ENCODE measurements at places on chromosomes 2 and 18.

DNA sequence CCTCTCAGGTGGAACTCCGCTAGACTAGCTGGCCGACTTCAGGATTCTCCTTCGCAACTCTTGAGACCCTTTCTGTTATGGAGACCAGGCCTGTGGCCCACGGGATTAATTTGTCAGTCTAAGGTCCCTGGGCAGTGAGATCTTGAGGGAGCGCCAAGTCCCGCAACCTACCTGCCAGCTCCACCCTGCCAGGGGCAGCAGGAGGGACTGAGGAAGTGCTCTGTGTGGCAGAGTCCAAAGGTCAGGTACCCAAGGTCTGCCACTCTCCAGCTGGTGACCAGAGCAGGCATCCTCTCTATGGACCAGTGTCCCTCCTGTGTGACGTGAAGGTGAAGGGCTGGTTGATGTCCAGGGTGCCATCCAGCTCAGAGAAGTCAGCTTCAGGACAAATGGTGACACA, 4.3 kb upstream of the SPATA3 start:
- DNase-seq: no peak

GRCh38 chr18:46676182-46676835, 19.3 kb upstream of the LOXHD1 start:
- DNase-seq: no peak

GRCh38 chr2:10495311-10495987, 47.3 kb upstream of the ODC1 start:
- DNase-seq: no peak

DNA sequence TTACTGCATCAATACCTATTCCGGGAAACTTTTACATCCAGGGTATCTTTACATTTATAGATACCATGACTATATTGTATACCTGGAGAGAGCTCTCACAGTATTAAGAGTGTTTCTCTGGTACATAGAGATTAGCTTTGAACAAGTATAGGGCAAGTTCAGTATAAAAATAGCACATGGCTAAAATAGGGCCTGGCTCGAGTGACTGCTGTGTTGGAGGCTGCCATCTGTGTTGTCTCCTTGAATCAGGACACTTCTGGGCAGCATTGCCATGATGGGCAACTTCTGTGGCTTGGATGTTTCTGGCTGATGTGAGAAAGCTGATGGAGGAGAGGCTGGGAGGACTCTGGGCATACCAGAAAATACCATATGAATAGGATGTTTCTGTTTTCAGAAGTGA, 18.7 kb downstream of the ARHGAP28 start:
- DNase-seq: no peak

- DNase-seq: no peak
Observed at GRCh38 chr18:35410561-35410960, 33.4 kb upstream of the ZNF396 start.

DNA sequence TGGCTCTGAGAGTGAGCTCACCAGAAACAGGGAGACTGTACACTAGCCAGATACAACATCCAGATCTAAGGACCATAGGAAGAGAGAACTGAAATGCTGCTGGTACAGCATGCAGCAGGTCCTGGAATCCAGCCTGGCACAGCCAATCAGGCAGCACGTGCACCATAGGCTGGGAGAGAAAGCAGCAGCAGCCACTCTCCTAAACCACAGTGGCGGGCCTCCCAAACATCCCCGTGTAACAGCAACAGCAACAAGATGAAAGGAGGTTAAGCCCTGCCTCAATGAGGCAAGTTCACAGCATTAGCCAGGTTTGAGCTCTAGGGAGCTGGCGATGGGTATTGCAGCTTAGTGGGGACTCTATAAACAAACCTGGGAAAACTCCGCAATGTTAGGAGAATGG, 192.0 kb downstream of the EPHA4 start:
- DNase-seq: no peak

DNA sequence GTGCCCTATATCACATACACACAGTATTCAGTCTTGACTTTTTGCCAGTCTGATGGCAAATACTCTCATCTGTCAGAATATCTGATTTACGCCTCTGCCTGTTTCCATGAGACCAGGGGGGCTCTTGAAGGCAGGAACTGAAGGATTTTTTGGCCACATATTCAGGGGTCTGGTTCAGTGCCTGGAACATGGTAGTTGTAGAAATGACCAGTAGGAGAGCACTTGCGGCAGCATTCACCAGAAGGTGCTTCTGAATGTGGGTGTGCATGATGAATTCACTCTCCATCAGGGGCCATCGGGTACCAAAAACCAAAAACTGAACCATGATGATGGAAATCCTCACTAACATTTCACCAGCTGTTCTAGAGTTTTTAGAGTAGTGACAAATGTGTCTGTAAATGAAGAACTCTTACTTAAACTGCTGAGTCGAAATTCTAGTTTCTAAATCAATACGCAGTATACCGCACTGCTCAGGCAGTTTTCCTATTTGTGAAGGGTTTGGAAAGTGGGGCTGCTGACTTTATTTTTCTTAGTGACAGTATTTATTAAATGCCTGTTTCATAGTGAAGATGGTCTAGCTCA, 54.6 kb downstream of the MERTK start:
- no peak for DNase-seq

- no peak for DNase-seq
Observed at GRCh38 chr2:187313831-187314230, 134.2 kb downstream of the CALCRL start.

- DNase-seq: no peak
Observed at GRCh38 chr2:70046534-70046933, 40.7 kb upstream of the PCBP1 start.

- DNase-seq: no peak
Observed at GRCh38 chr18:26435415-26436095, 112.8 kb downstream of the KCTD1 start.

GRCh38 chr2:225797394-225797793, 397.9 kb downstream of the NYAP2 start:
- no peak for DNase-seq

- DNase-seq: no peak
Observed at GRCh38 chr2:105567996-105568494, 169.2 kb upstream of the FHL2 start.

- no peak for DNase-seq
Observed at GRCh38 chr18:78871618-78872017, 108.0 kb upstream of the SALL3 start.

DNA sequence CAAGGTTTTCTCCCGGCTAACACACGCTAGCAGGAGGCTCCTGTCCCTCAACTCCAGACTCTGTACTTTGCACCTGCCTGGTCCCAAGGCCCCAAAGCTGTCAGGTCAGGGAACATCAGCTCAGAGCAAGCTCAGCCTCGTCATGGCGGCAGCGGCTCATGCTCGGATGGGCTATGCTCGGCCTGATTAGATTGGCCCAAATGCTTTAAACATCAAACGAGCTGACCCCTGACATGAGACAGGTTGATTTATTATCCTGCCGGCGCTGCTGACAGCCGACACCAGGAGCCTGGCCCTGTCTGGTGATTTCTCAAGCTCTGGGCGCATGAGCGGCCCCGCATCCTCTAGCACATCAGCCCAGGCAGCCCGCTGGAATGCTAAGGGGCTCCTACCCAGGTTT, 436.4 kb downstream of the EIPR1 start:
- no peak for DNase-seq

- no peak for DNase-seq
Observed at GRCh38 chr2:96642564-96643360, at the start of gene FER1L5. TSS of gene FER1L5 (plus strand) at chr2:96642764. CDS start at chr2:96642837, 73 bp downstream.

DNA sequence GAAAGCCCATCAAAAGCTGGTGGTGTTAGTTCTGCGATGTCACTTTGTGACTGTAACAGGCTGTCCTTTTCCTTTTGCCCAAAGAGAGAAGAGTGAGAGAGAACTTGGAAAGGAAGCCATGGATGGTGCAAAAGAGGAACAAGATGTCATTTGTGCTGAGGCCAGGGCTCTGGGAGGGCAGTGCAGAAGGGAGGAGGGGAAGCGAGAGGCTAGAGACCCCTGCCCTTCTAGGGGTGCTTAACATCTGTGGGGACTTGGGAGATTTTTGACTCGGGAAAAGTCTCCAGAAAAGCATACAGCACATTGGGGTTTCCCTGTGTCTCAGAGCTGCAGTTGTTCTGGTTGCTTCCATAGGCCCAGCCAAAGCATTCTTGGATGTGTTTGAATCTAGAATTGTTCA, 49.6 kb downstream of the ZBTB7C start:
- no peak for DNase-seq

DNA sequence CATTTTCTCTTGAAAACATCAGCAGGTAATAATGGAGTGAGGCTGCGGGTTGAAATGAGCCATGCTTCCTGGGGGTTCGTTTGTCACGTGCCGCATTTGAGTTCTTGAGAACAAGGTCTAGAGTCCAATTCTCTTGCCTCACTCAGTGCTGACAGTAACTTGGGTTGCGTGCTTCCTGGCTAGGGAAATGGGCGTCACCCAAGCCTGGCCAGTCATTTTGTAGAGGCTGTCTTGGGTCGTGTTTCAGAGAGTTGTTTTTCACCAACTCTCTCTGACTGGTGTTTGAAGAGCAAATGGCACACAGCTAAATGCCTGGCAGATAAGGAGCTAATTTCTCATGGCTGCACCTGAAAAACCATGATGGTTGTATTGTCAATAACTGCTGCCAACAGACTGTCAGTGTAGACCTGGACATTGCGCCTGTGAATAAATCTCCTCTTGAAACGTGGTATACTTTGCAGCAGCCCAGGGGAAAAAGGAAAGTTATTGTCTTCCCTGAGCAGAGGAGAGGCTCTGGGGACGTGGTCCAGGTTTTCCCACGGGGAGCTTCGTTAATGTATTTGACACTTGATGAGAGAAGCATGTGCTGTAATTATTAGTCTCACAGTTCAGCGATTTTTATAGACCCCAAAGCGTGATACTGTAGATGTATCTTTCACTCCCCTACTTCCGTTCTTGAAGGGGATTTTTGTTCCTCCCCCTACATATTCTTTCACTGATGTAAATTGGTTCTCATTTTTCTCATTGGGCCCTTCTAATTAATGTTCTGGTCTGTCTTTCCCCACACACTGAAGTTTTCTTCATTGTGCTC, 196.0 kb downstream of the FHOD3 start:
- DNase-seq: no peak

DNA sequence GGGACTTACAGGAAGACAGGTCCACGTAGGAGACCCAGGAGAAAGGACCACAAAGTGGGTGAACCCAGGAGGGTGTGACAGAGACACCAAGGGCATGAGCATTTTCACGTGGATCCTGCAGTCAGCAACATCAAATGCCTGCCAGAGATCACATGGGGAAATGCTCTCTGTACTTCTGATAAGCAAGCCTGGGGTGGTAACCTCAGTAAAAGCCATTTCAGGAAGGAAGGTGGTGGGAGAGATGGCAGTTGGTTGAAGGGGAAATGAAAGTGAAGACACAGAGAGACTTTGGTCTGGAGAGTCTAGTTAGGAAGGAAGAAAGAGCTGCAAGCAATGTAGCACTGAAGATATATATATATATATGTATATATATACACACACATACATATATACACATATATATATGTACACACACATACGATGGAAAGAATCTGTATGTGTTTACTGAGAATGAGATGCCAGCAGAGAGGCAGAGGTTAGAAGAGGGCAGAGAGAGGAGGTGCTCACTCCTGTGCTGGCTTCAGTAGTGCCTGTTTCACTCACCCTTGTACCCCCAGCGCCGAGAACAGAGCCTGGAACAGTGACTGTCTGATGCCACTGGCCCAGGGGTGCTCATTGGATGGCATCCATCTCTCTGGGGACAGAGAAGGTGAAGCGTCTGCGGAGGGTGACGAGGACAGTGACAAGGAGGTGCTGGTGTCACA, 314.9 kb downstream of the AFF3 start:
- no peak for DNase-seq

- no peak for DNase-seq
Observed at GRCh38 chr2:233178994-233179847, 72.3 kb upstream of the ATG16L1 start.

GRCh38 chr2:21367421-21367820, 243.7 kb downstream of the TDRD15 start:
- no peak for DNase-seq

DNA sequence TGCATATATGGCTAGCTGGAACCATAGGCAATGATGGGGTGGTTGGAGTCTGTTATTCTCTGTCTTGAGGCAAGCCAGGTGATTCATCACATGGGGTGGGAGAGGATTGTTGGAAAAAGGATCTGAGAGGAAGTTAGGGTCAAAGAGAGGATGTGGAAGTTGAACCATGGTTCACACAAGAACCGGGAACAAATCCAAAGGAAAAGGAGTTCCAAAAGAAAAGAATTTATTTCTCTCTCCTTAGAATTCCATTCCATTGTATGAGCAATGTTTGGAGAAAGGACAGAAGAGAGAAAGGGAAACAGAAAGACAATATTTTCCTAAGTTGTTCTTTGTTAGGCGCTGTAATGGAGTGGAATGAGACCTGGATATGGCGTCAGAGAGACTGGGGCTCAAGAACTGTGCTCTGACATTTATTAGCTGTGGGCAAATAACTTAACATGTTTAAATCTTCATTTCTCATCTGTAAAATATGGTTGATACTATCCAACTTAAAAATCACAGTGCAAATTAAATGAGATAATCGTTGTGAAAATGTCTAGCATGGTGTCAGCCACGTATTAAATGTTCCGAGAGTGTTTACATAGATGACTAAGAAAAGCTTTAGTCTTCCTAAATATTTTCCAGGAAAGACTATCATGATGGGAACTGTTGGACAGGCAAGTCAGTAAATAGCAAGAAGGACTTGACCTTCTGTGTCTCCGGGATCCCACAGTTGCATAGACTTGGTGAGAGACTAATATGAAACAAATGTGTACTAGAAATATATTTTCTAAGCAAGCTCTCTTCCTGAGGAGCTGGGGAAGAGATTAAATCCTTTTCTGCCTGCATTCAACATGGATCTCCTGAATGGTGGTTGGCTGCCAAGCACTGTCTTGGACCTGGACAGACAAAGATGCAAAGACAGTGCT, 71.4 kb downstream of the TRIB2 start:
- DNase-seq: no peak

DNA sequence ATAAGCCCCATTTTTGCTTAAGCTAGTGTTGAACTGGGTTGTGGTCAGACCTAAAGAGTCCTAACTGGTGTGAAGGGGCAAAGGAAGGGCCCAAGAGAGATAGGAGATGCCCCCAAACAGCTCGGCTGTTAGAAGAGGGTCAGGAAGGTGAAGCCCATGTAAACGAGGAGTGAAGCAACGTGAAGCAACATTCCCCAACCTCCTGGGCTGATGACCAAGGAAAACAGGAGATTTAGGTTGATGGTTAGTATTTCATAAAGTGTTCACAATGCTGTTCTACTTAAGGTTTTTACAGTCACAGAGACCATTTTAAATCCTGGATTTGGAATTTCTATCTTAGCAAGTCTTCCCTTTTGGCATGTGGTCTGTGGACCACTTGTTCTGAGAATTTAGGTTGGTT, 144.0 kb upstream of the SERPINE2 start:
- no peak for DNase-seq

- DNase-seq: no peak
Observed at GRCh38 chr2:107094450-107094986, 208.6 kb upstream of the ST6GAL2 start.

- no peak for DNase-seq
Observed at GRCh38 chr2:229300790-229301189, 29.7 kb upstream of the PID1 start.

Data from activated CD4-positive, CD25-positive, alpha-beta regulatory T cell (primary cell).